Sciatic nerve (tissue), 2 donors: ENCODE measurements at places on chromosomes 1 and 21. TPM values are rescaled to one million over a fixed set of nuclear protein-coding genes. Genes with fewer than 3 reads are reported as not detected.

Gene FCGR1A
- 36.5 TPM for total RNA-seq

Gene PLD5
- total RNA-seq: 0.27 TPM

Gene ATP5PO
- 112 TPM for total RNA-seq

Gene CFHR5
- not detected for total RNA-seq

Gene C8B
- not detected for total RNA-seq

Gene CLDN17
- total RNA-seq: not detected

Gene TTLL7
- 15.7 TPM for total RNA-seq

Gene C1orf105
- total RNA-seq: not detected

- no peak for DNase-seq
These were observed 601 bp downstream of the FAM131C start for GRCh38 chr1:16072616-16073484.

DNA sequence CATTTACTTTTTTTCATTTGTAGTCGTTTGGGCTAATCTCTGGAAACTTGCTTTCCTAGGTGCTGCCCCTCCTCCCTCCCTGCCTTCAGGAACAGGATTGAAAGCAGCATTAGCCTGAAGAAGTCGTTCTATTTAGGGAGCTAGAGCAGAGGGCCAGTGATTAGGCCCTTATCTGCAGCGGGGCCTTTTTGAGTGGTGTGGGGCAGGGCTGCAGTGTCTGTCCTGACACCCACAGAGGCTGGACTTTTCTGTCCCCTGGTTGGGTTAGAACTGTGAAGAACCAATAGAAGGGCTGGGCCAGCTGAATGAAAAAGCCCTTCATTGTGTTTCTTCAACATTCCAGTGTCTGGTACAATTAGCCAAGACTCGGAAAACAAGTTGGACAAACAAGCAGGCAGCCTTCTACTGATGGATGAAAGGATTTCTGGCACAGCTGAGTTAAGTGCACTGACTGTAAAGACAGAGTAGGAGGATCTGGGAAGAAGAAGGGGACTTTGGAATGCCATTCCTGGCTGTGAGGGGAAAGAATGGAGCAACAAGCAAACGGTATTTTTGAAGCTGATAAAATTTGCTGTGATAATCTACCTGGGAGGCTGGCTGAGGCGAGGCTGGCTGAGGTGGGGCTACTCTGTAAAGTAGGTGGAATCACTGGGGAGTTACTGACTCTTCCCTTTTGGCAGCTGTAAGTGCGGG, 9.7 kb downstream of the MACF1 start:
- no peak for DNase-seq

DNA sequence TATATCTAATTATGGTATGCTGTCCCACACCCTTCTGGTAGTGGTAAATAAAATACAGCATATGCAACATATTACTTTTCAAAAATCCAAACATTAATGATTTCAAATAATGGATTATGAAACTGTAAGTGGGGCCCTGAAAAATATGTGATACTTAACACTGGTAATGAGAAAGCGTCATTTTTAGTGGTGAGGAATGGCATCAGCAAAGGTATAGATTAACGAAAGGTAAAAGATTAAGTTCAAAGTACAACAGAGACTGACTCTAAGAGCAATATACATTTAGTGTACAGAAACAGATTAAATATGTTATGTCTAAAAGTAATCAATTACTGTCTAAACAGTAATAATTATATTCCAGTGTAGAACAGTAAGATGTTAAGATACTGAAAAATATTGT, 194.1 kb downstream of the COL24A1 start:
- no peak for DNase-seq

GRCh38 chr1:5742801-5743200, 249.4 kb downstream of the NPHP4 start:
- peak; percentile 47 for DNase-seq

- no peak for DNase-seq
These were observed 15.8 kb downstream of the TINAGL1 start for GRCh38 chr1:31592132-31592531.

GRCh38 chr1:228527596-228527995, 40.4 kb downstream of the RNF187 start:
- DNase-seq: peak; percentile 6

DNA sequence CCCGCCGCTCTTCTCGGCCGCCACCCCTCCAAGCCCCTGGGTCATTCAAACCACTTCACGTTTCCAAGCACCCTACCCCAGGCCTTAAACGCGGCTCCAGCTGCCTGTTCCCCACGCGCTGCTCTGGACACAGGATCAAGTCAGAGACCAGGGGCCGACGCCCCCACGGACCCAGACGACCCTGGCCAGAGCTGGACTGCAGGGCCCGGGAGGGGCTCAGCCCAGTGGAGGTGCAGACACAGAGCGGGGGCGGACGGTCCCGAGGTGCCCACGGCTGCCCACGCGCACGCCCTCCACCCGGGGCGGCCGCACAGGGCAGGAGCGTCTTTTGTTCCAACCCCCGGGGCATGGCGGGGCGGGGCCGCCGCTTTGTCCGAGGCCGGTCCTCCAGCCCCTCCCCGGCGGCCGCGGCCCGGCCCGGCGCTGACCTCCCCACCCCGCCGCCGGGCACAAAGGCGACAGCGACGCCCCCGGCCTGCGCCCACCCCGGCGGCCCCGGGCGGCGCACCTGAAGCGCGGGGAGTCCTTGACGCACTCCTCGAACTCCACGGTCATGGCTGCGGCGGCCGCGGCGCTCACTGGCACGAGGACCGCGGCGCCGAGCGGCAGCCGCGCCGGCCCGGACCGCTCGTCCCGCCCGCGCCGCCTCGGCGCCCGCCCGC, 338 bp downstream of the ACAP3 start:
- DNase-seq: no peak

- DNase-seq: no peak
These were observed 20.2 kb downstream of the RRAGC start for GRCh38 chr1:38839363-38839762.

- no peak for DNase-seq
These were observed 4.7 kb upstream of the XKR8 start for GRCh38 chr1:27955076-27955475.

GRCh38 chr1:201778279-201779065, 50.5 kb upstream of the IPO9 start:
- DNase-seq: no peak

DNA sequence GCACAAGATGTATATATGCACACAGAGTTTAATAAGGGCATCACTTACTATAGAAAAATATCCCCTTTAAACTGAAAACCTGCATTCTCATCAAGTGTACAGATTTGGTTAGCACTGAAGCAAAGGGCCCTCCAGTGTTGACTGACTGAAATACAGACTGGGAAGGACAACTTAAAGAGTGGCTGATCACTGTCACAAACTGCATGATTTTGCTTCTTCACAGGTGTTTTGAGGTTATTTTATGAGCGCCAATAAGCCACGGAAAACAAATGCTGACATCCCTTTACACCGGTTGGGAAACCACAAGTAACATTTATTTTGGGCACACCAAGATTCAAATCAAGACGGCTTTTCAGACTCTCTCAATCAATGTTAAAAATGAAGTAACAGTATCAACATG, 30.9 kb upstream of the RAP1GAP start:
- DNase-seq: no peak

GRCh38 chr1:45254490-45254889, 48.1 kb upstream of the ZSWIM5 start:
- no peak for DNase-seq

DNA sequence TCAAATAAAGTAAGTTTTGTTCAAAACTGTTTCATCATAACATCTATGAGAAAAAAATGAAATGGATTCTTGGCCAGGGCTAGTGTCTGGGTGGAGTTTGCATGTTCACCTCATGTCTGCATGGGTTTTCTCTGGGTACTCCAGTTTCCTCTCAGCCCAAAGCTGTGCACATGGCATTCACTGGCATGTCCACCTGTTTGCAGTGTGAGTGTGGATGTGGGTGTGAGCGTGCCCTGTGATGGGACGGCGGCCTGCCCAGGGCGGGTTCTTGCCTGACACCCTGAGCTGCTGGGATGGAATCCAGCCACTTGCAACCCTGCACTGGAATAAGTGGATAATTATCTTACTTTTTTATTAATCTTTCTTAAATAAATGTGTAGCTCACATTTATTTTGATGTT, 185.5 kb downstream of the RYR2 start:
- DNase-seq: no peak

DNA sequence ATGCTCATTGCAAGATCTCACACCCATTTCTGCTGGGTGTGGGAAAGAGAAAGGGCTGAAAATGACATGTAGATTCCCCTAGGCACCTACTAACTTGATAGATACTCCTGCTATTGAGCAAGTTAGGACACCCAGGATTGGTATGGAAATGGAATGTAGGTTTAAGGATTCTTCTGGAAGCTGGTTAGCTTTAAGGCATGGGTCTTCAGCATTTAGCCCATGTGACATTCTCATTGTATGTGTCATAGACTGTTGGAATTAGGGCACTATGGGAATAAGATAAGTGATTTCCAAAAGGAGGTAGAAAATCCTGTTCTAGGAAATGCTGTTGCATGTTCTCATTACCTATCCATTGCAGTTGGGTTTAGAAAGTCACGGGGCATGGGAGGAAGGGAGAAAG, 76.2 kb downstream of the DISC1 start:
- DNase-seq: no peak
